Heart right ventricle (tissue), 16 donors: ENCODE measurements at places on chromosomes 13 and 19. TPM values are rescaled to one million over a fixed set of nuclear protein-coding genes. Genes with fewer than 3 reads are reported as not detected.

The ADGRE3 gene
- 0.26 TPM for total RNA-seq

The MLLT1 gene
- 34.3 TPM for total RNA-seq

DNA sequence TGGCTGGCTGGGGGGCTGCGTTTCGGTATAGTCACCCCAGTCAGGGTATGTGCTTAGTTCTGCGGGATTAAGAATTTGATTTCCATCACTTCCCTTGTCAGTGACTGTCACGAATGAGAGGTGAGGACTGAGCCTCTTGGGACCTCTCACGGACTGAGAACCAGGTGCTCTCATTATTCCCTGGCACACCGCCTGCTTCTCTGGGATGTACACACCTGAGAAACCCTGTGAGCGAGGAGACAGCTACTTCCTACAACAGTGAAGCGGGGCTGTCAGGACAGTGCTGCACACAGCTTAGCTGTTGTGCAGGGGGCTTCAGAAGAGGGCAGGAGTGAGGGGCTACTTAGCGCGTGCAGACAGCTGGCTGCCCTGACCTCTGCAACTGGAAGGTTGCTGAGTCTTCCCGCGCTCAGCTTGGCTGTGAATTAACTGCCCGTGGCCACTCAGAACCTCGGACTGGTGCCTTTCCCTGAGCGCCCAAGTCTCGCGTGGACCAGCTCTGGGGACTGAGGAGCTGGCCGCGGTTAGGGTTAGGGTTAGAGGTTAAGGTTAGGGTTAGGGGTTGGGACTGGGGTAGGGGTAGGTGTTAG lies 65.3 kb upstream of the MCF2L start:
- no peak for DNase-seq
- H3K27me3 ChIP-seq = no peaks in the 10 kb centered on the region
- no peak overlapping the region for H3K4me3 ChIP-seq
- no peaks in the 10 kb centered on the region for H3K4me1 ChIP-seq
- no peak overlapping the region for H3K27ac ChIP-seq
- H3K36me3 ChIP-seq = no peaks in the 10 kb centered on the region

DNA sequence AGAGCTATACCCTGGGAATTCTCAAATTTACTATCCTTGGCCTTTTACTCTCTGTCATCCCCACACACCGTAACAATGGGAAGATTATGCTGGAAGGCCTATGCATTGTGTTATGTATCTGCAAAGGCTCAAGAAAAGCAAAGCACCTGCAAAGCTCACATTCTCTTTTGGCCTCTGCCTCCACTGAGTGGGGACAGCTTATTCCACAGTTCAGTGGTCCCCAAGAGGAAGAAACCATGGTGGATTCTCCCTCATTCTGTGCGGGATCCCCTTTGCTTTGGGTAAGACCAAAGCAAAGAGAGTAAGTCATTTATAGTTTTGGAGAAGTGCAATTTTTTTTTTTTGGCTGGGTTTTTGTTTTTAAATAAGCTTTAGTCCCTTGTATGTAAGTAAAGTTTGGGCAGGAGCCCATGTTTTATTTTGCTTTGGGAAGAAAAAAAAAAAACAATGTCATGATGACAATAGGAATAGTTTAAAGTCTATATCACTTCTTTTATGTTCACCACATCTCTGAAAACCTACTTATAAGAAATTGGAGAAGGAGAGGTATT lies 530.6 kb downstream of the FGF9 start:
- no peak overlapping the region for H3K4me3 ChIP-seq
- peaks cover 4% of the 10 kb centered on the region for H3K4me1 ChIP-seq
- no peak overlapping the region for H3K27ac ChIP-seq
- no peaks in the 10 kb centered on the region for H3K27me3 ChIP-seq
- H3K36me3 ChIP-seq = no peaks in the 10 kb centered on the region
- no peak for DNase-seq

- no peak for DNase-seq
- H3K27me3 ChIP-seq = no peaks in the 10 kb centered on the region
- H3K4me3 ChIP-seq = no peak overlapping the region
- peaks cover 37% of the 10 kb centered on the region for H3K4me1 ChIP-seq
- H3K27ac ChIP-seq = peak overlapping the region; percentile 88
Observed at GRCh38 chr13:23506071-23506806, 64.0 kb upstream of the TNFRSF19 start.

- no peak for DNase-seq
- H3K4me1 ChIP-seq = peaks cover 19% of the 10 kb centered on the region
- peak overlapping the region; percentile 61 for H3K27ac ChIP-seq
- H3K4me3 ChIP-seq = no peak overlapping the region
- no peaks in the 10 kb centered on the region for H3K27me3 ChIP-seq
- H3K36me3 ChIP-seq = no peaks in the 10 kb centered on the region
Observed at GRCh38 chr13:98214707-98215106, 37.6 kb upstream of the RNF113B start.

- no peak for DNase-seq
- H3K27ac ChIP-seq = no peak overlapping the region
- no peak overlapping the region for H3K4me3 ChIP-seq
- H3K4me1 ChIP-seq = no peaks in the 10 kb centered on the region
Observed at GRCh38 chr19:23015660-23016059, 12.7 kb upstream of the ZNF728 start.

DNA sequence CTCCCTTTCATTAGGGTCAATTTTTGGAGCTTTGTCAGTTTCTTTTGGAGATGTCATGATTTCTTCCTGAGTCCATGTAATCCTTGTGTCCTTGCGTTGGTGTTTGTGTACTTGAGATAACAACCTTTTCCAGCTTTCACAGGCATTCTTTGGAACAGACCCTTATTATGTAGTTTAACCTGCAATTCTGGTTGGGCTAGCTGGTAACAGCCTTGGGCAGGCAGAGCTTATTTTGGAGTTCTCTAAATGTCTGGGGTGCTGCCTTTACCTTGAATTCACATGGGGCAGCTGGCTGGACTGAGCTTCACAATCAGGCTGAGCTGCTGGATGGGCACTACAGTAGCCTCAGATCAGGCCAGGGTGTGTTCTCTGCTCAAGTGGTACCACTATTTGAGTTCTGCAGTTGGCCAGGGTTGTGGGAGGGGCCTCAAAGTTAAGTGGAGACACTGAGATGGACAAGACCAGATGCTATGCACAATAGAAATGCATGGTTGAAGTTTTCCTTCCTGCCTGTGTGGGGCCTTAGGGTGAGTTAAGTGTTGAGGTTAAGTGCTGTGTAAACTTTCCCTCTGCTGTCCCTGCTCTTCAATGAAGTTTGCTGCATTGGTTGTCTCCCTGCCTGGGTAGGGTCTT lies 277.3 kb downstream of the ATP8A2 start:
- DNase-seq = no peak
- H3K4me1 ChIP-seq = no peaks in the 10 kb centered on the region
- H3K36me3 ChIP-seq = no peaks in the 10 kb centered on the region

- no peak for DNase-seq
- no peak overlapping the region for H3K27ac ChIP-seq
- H3K36me3 ChIP-seq = no peaks in the 10 kb centered on the region
- H3K27me3 ChIP-seq = no peaks in the 10 kb centered on the region
- no peaks in the 10 kb centered on the region for H3K4me1 ChIP-seq
Observed at GRCh38 chr13:70188567-70188966, 80.3 kb upstream of the KLHL1 start.

DNA sequence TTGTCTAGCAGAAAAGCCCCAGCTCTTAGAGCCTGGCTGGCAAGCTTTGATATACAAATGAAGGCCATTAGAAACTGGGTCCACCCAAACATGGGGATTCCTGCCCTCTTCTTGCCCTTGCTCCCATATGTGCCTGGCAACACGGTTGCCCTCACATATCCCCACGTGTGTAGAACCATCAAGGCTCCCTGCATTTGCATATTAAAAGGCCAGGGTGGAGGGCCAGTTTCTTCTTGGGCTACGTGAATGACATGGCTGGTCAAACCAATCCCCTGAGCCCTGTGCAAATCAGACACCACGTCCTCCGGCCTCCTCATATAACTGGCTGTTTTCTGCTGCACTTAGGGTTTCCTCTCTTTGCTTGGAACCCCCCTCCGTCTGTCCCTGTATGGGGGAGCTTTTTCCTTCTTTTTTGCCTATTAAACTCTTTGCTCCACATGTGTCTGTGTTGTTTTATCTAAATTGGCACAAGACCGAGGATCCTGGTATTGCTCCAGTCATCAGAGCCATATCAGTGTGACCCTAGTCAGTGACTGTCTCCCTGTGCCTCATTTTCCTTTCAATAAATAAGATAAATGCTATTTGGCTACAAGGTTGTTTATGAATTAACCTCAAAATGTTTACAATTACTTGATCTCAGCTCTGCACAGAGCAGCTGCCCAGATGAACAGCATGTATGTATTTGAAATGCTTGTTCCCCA lies 30.3 kb upstream of the CEACAM1 start:
- H3K27me3 ChIP-seq = no peaks in the 10 kb centered on the region
- peaks cover 7% of the 10 kb centered on the region for H3K4me1 ChIP-seq
- H3K4me3 ChIP-seq = no peak overlapping the region
- no peaks in the 10 kb centered on the region for H3K36me3 ChIP-seq
- H3K27ac ChIP-seq = no peak overlapping the region
- no peak for DNase-seq

DNA sequence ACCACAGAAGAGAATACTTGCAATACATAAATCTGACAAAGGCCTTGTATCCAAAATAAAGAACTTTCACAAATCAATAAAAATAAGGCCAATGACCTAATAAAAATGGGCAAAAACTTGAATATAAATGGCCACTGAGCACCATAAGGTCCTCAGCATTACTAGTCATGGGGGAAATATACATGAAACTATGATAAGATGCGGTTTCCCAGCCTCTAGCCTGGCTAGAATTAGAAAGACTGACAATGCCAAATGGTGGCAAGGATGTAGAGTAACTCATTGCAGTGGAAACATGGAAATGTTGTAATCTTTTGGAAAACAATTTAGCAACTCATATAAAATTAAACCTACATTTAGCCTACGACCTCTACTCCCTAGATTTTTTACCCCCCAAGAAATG lies 227.1 kb downstream of the GGACT start:
- H3K4me1 ChIP-seq = no peaks in the 10 kb centered on the region
- H3K27me3 ChIP-seq = no peaks in the 10 kb centered on the region
- no peaks in the 10 kb centered on the region for H3K36me3 ChIP-seq
- no peak overlapping the region for H3K27ac ChIP-seq
- no peak overlapping the region for H3K4me3 ChIP-seq
- DNase-seq = no peak

DNA sequence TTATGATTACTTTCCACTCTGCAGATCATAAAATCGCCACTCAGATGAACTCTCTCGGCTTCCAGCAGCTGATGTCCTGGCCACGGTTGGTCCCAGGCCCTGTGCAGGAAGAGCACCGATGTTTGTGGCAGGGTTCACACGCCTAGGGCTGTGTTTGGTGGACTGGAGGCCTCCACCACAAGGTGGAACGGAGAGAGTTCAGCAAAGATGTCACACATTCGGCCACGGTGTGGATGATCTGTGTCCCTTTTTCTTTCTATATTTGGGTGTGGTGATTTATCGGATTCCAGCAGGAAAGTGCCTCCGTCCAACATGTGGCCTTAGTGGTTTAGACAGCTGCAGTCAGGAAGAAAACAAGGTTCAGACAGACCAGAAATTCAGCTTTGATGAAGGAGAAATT lies 521 bp upstream of the SHISA2 start:
- H3K36me3 ChIP-seq = no peaks in the 10 kb centered on the region
- peaks cover 30% of the 10 kb centered on the region for H3K4me1 ChIP-seq
- peak overlapping the region; percentile 34 for H3K27ac ChIP-seq
- peaks cover 93% of the 10 kb centered on the region for H3K27me3 ChIP-seq
- H3K4me3 ChIP-seq = peak overlapping the region; percentile 51

GRCh38 chr13:42981317-42981716 lies 10.7 kb downstream of the EPSTI1 start:
- H3K4me3 ChIP-seq = no peak overlapping the region
- no peak for DNase-seq
- H3K4me1 ChIP-seq = peaks cover 13% of the 10 kb centered on the region
- no peaks in the 10 kb centered on the region for H3K36me3 ChIP-seq
- H3K27ac ChIP-seq = no peak overlapping the region

GRCh38 chr13:32804673-32805230 lies 211.5 kb upstream of the KL start:
- H3K27me3 ChIP-seq = no peaks in the 10 kb centered on the region
- no peak for DNase-seq
- no peak overlapping the region for H3K27ac ChIP-seq
- H3K36me3 ChIP-seq = no peaks in the 10 kb centered on the region
- no peak overlapping the region for H3K4me3 ChIP-seq
- no peaks in the 10 kb centered on the region for H3K4me1 ChIP-seq

- no peak for DNase-seq
- no peak overlapping the region for H3K27ac ChIP-seq
- H3K36me3 ChIP-seq = no peaks in the 10 kb centered on the region
- no peaks in the 10 kb centered on the region for H3K27me3 ChIP-seq
- H3K4me3 ChIP-seq = no peak overlapping the region
Observed at GRCh38 chr13:23788459-23788858, 100.7 kb downstream of the MIPEP start.

DNA sequence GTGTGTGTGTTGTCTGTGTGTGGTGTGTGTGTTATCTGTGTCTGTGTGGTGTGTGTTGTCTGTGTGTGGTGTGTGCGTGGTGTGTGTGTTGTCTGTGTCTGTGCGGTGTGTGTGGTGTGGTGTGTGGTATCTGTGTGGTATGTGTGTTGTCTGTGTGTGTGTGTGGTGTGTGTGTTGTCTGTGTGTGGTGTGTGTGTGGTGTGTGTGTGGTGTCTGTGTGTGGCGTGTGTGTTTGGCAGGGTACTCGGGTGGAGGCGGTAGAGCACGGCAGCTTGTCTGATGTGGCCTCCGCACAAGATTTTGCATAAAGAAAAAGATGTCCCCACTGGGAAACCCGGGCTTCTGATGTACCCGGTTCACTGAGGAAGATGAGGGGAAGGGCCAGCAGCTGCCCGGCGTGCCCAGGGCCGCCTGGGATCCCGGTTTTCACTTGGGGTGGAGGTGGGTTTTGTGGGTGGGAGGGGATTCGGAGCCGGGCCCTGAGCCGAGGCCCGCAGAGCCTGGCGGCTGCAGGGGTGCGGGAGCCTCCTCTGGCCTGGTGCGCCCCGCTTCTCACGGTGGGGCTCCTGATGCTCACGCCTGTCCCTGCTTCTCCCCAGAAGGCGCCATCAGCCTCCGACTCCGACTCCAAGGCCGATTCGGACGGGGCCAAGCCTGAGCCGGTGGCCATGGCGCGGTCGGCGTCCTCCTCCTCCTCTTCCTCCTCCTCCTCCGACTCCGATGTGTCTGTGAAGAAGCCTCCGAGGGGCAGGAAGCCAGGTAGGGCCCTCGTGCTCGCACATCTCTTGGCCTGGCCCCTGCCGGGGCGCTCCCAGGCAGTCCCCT lies 21.2 kb downstream of the HDGFL2 start:
- no peak overlapping the region for H3K4me3 ChIP-seq
- H3K27ac ChIP-seq = no peak overlapping the region
- no peaks in the 10 kb centered on the region for H3K27me3 ChIP-seq
- H3K4me1 ChIP-seq = no peaks in the 10 kb centered on the region

GRCh38 chr13:98829541-98829940 lies 77.1 kb upstream of the SLC15A1 start:
- DNase-seq = no peak
- no peak overlapping the region for H3K27ac ChIP-seq
- H3K27me3 ChIP-seq = no peaks in the 10 kb centered on the region
- H3K4me3 ChIP-seq = no peak overlapping the region

GRCh38 chr19:12664406-12665280 lies 1.9 kb downstream of the MAN2B1 start:
- H3K27ac ChIP-seq = no peak overlapping the region
- H3K27me3 ChIP-seq = no peaks in the 10 kb centered on the region
- peaks cover 4% of the 10 kb centered on the region for H3K36me3 ChIP-seq
- H3K4me1 ChIP-seq = peaks cover 31% of the 10 kb centered on the region
- H3K4me3 ChIP-seq = no peak overlapping the region
